Stimulated activated CD8-positive, alpha-beta memory T cell treated with anti-CD3 and anti-CD28 coated beads, Interleukin-7, amount 100 ng/mL, for 1 hour (primary cell): ENCODE measurements at places on chromosomes 3 and 15.

DNA sequence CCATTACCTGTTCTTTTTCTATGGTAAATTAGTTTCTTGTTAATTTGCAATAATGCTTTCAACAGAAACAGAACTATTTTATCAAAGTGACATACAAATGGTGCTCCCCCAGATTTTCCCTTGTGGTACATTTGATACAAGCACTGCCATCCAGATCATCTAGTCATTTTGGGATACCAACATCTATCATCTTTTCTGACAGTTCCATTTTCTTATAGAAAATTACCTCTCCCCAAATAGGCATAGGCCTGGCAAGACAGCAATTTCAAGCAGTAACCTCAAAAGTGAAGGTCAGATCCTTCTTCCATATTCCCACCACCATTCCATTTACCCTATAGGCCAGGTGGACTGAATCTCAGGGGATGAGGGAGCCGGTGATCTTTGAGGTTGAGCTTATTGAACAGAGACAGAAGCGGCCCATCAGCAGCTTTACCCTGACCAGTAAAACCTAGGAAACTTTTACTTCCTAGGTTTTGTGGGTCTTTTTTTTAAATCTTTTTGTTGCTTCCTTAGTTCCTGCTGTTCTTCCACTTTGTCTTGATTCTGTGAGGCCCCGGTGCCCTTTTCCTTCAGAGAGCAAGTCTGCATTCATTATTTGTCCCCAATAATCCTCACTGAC lies 3.1 kb upstream of the PLD1 start:
- no peak for DNase-seq

- no peak for DNase-seq
Observed at GRCh38 chr3:64561325-64561843, 126.4 kb downstream of the ADAMTS9 start.

DNA sequence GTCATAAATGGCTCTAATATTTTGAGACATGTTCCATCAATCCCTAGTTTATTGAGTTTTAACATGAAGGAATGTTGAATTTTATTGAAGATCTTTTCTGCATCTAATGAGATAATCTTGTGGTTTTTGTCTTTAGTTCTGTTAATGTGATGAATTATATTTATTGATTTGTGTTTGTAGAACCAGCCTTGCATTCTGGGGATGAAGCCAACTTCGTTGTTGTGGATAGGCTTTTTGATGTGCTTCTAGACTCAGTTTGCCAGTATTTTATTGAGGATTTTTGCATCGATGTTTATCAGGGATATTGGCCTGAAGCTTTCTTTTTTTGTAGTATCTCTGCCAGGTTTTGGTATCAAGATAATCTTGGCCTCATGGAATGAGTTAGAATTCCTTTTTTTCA lies 72.0 kb upstream of the CD96 start:
- DNase-seq: no peak

DNA sequence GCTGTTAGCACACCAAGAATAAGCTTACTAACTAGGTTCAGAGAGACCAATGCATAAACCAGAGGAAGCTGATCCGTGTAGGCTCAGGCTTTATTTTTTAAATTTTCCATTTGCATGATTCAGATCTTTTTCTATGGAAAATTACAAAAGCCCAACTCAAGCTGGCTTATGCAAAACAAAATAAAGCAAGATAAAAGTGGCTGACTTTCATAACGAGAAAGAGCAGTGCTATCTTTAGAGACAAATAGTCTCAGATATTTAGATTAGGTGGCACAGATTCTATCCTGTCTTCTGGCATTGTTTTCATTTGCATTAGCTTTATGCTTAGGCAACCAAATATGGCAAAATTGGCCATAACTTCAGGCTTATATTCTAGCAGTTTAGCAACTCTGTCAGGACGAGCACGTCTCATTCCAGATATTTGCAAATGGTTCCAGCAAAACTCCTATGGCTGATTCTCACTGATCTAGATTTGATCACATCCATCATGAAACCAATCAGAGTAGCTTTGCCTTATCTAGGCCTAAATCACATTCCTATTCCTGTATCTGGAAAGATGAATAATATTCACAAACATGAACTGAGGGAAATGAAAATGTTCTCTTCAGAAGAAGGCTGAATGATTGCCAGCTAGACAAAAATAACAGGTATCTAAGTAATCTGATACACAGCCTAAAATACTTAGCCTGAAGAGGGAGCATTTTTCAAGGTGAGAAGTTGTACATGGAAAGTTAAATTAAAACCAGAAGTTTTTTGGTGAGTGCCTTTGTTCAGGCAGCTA lies 216.4 kb upstream of the DPPA4 start:
- no peak for DNase-seq

DNA sequence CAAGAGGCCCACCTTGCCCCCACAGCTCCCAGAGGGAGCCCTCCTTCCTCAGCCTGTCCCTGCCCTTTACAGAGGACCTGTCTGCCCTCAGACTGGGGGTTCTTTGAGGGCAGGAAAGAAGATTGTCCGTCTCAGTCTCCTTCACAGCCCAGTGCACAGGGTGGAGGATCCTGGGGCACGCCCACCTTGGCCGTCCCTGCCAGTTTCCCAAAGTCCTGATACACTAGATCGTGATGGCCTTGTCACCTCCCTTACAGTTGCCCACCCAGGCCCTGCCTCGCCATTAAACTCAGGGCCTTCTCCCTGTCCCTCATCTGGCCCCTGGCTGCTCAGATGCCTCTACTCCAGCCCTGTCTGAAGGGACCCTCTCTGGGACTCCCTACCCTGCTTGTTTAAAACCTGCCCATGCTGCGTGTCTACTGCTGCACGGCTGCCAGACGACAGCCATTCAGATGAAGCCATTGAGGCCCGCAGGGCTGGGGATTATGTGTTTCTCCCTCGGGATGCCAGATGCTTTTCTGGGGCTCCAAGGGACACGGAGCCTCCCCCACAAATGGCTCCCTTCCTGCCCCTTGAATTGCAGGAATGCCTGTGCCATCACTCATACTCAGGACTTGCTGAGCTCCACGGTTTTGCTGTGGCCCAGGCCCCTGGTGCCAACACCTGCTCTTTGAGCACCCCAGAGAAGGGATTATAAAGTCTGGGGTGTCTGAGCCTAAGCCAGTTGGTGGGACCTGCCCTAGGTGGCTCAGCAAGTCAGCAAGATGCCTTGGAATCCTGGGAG lies 27.8 kb downstream of the ACSBG1 start:
- no peak for DNase-seq

GRCh38 chr3:159260049-159260662 lies 458.3 kb downstream of the MFSD1 start:
- no peak for DNase-seq
